ENCODE measurements at places on chromosomes 1 and 21. TPM values are rescaled to one million over a fixed set of nuclear protein-coding genes. Genes with fewer than 3 reads are reported as not detected.

DNA sequence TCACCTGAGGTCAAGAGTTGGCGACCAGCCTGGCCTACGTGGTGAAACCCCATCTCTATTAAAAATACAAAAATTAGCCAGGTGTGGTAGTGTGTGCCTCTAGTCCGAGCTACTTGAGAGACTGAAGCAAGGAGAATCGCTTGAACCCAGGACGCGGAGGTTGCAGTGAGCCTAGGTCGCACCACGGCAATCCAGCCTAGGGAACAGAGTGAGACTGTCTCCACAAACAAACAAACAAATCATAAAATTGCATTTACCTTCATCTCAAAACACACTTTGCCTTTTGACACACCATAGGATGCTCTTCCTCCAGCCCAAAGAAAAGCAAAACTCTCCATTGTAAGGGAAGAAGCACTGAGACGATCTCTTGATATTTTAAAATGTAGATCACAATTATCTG lies 4.3 kb downstream of the HNRNPU start:
- H3K4me1 ChIP-seq, result peaks cover 23% of the 10 kb centered on the region
- H3K27ac ChIP-seq, result no peak overlapping the region
- peak overlapping the region; percentile 98 for H3K4me3 ChIP-seq

DNA sequence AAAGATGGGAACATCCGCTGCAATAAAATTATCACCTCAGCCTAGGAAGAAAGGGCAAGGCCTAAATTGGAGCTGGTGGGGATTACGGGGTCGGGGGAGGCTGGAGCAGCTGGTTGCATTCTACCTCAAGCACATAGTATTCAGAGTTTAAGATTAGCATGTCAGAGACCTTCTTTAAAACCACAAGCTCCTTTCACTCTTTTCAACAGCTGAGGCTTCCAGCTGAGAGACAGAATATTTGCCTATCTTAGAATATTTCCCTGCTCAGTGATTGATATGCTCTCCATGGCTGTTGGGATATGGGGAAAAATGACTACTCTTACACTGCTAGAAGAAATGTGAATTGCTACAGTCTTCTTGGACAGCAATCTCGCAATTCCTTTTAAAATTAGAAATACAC lies 248.6 kb downstream of the TBX15 start:
- peaks cover 8% of the 10 kb centered on the region for H3K27me3 ChIP-seq
- H3K36me3 ChIP-seq, result no peaks in the 10 kb centered on the region
- H3K4me1 ChIP-seq, result no peaks in the 10 kb centered on the region
- no peak overlapping the region for H3K4me3 ChIP-seq
- no peak overlapping the region for H3K27ac ChIP-seq
- no peak for DNase-seq

DNA sequence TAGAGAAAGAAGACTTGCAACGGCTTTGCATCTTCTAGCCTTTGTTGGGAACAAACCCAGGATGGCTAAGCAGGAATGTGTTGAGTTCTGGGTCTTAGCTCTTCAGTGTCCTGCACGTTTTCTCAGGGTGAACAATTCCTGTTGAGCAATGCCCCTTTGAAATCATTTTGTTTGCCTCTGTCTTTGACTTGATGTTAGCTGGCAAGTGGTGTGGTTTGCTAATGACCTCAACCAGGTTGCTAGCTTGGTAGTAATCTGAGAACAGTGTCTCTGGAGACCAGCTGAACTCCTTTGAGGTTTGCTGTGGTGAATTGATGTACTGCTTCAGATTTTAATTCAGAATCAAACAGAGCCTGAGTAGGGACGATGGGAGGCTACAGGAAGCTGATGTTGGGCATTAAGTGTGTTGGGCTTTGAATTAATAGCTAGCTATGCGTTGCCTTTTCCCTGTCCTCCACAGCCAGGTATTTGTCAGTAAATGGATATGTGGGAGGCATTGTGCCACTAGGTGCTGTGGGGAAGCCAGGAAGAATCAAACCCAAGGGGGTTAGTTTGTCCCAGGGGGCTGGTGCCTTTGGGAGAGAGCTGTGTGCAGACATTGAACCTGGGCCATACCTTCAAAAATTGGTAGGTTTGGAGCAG lies 23.3 kb upstream of the SRSF10 start:
- H3K4me3 ChIP-seq, result no peak overlapping the region
- peaks cover 18% of the 10 kb centered on the region for H3K4me1 ChIP-seq
- no peaks in the 10 kb centered on the region for H3K27me3 ChIP-seq
- DNase-seq, result peak; percentile 88
- no peaks in the 10 kb centered on the region for H3K36me3 ChIP-seq
- H3K27ac ChIP-seq, result no peak overlapping the region

Gene EXTL1
- total RNA-seq, result 0.13 TPM

Gene RIPK4
- 30.1 TPM for total RNA-seq

GRCh38 chr1:208748387-208749165 lies 504.4 kb upstream of the PLXNA2 start:
- no peaks in the 10 kb centered on the region for H3K4me1 ChIP-seq
- H3K27me3 ChIP-seq, result peaks cover 15% of the 10 kb centered on the region
- H3K4me3 ChIP-seq, result no peak overlapping the region
- DNase-seq, result no peak
- H3K36me3 ChIP-seq, result no peaks in the 10 kb centered on the region

- no peaks in the 10 kb centered on the region for H3K4me1 ChIP-seq
- no peaks in the 10 kb centered on the region for H3K27me3 ChIP-seq
Measured at GRCh38 chr1:81760477-81761097, 40.1 kb upstream of the ADGRL2 start.

DNA sequence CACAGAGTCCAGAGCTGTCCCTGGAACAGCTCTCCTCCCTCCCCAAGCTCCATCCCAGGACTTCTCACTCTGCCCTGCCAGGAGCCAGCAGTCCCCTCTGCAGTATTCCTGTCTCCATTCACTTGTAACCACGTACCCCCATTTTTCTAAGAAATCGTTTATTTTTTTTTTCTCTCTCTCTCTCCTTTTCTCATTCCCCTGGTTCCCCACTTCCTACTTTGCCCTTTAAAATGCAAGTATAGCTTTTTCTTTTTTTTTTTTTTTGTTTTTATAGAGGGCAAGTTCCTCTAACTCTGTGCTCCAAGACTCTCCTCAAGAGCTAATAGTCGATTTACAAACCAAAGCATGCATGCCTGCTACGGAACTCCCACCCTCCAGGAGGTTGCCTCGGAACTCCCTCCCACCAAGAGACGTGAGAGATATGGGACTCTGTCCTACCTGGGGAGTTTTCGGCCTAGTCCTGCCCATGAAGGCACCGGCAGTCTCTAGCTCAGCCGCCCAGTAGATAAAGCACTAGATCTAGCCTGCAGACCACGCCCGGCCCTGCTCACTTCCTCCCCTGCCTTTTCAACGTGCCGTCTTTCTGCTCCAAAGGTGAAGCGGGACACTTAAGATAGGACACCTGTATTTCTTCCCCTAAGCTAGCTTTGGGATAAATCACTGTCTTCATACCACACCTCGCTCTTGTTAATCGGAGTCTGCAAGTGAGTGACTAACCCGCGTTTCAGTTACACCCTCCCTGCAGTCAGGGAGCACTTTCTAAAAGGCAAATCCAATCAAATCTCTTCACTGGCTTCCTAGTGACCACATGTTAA lies 27.7 kb downstream of the TNFRSF9 start:
- no peaks in the 10 kb centered on the region for H3K36me3 ChIP-seq
- no peaks in the 10 kb centered on the region for H3K27me3 ChIP-seq
- no peaks in the 10 kb centered on the region for H3K4me1 ChIP-seq
- H3K27ac ChIP-seq, result peak overlapping the region; percentile 33

DNA sequence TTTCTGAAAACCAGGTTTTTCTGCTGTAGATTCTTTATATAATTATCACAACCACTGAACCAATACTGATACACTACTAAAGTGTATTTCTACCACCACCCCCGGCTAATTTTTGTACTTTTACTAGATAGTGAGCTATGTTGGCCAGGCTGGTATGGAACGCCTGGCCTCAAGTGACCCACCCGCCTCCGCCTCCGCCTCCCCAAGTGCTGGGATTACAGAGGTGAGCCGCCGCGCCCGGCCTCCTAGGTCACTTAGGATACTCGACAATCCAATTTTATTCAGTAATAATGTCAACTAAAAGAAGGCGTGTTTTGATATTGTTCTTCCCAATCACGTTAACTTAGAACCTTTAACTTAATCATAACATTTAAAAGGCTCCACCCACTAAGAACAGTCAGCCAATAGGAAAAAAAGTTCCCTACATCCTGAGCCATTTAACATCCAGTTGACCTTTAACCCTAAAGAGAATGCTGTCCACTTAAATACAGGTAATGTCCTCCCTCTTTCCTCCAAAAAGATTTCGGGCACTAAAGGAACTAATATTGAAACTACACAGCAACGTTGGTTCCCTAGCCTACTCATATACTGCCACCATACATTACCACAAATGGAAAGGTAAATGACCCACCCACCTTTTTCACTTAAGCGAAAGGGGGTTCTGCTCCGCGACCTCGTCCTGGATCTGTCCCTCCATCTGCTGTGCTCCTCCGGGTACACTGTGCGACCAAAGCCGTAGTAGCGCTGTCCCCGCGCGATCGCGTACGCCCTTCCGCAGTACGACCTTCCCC lies 1.2 kb downstream of the RSRP1 start:
- peaks cover 13% of the 10 kb centered on the region for H3K4me1 ChIP-seq
- H3K27ac ChIP-seq, result peak overlapping the region; percentile 85
- H3K4me3 ChIP-seq, result peak overlapping the region; percentile 73
- DNase-seq, result no peak

DNA sequence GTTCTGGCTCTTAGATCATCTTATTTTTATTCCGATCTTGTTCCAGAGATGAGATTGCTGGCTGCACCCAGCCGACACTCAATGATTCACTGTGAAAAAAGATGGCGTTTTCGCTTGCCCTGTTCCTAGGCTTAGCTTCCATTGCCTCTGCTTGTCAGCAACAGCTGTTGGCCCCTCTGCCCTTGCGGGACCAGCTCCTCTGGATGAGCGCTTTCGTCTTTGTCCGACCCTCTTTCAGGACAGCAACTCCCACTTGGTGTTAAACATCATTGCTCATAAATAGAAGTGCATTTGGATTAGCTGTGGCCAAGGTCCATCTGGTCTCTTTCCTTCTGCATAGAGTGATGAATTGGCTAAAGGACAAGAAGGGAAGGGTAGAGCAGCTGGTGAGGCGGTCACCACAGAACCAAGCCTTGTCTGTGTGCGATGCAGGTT lies 43.5 kb upstream of the SCCPDH start:
- no peak overlapping the region for H3K4me3 ChIP-seq
- no peak overlapping the region for H3K27ac ChIP-seq
- no peaks in the 10 kb centered on the region for H3K36me3 ChIP-seq
- H3K27me3 ChIP-seq, result no peaks in the 10 kb centered on the region

DNA sequence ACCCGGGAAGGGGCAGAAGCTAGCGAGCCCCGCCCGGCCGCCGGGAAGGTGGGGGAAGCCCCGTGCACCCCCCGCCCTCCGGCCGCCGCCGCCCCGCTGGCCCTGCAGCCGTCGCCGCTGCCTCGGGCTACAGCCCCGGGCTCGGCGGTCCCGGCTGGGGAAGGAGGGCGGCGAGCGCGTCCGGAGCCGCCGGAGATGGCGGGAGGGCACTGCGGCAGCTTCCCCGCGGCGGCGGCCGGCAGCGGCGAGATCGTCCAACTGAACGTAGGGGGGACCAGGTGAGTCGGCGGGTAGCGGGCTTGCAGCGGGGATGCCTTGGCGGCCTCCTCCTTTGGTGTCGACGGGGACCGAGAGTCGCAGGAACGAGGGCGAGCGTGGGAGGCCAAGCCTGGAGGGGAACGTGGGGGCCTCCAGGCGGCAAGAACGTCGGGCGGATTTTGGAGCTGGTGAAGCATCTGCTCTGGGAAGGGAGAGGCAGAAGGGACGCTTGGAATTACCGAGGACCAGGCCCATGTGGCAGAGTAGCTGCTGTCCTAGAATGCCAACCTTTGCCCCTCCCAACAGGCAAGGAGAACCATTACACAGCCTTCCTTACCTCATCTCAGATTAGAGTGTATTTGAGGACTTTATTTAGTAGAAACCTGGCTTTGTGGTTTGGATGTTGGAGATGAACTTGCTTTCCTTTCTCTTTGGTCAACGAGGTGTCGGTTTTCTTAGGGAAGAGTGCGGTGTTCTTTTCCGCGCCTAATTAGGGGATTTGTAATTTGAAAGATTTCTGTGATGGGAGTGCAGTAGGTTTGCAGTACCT lies 591 bp downstream of the KCTD3 start:
- H3K27me3 ChIP-seq, result no peaks in the 10 kb centered on the region
- no peaks in the 10 kb centered on the region for H3K36me3 ChIP-seq
- peak; percentile 51 for DNase-seq
- peak overlapping the region; percentile 75 for H3K27ac ChIP-seq
- peaks cover 42% of the 10 kb centered on the region for H3K4me1 ChIP-seq
- peak overlapping the region; percentile 68 for H3K4me3 ChIP-seq

Gene UBXN10
- total RNA-seq, result 11.9 TPM

DNA sequence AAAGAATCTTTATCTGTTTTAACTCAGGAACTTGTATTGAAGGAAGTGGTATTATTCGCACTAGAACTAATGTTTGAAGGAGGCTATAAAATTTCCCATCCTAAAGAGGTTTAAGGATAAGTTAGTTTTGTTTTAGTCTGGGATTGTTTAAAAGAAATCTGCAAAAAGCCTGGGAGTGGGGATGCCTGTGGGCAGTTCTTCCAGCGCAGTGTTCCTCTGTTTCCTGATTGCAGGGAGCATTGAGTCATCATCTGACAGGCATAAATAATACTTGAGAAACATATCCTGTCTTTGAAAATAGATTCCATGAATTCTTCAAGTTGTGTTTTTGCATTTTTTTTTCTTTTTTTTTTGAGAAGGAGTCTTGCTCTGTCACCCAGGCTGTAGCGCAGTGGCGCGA lies 350.8 kb upstream of the PTBP2 start:
- peaks cover 6% of the 10 kb centered on the region for H3K4me1 ChIP-seq
- DNase-seq, result peak; percentile 45
- peak overlapping the region; percentile 40 for H3K27ac ChIP-seq
- no peak overlapping the region for H3K4me3 ChIP-seq
- no peaks in the 10 kb centered on the region for H3K36me3 ChIP-seq
- H3K27me3 ChIP-seq, result no peaks in the 10 kb centered on the region

GRCh38 chr1:32106663-32107275 lies 1.1 kb upstream of the KPNA6 start:
- H3K27me3 ChIP-seq, result no peaks in the 10 kb centered on the region
- H3K4me1 ChIP-seq, result peaks cover 12% of the 10 kb centered on the region
- no peak overlapping the region for H3K27ac ChIP-seq
- no peak overlapping the region for H3K4me3 ChIP-seq
- DNase-seq, result no peak

GRCh38 chr21:20737227-20737913 lies 260.8 kb upstream of the NCAM2 start:
- no peak for DNase-seq
- H3K27ac ChIP-seq, result no peak overlapping the region
- no peak overlapping the region for H3K4me3 ChIP-seq
- no peaks in the 10 kb centered on the region for H3K27me3 ChIP-seq
- no peaks in the 10 kb centered on the region for H3K4me1 ChIP-seq

Gene OR2T12
- total RNA-seq, result not detected

GRCh38 chr1:17880449-17880848 lies 125.3 kb downstream of the ACTL8 start:
- peaks cover 4% of the 10 kb centered on the region for H3K4me1 ChIP-seq
- no peak for DNase-seq
- no peak overlapping the region for H3K27ac ChIP-seq
- H3K36me3 ChIP-seq, result no peaks in the 10 kb centered on the region

GRCh38 chr1:109983380-109984189 lies 980 bp upstream of the AHCYL1 start:
- no peaks in the 10 kb centered on the region for H3K27me3 ChIP-seq
- no peak overlapping the region for H3K4me3 ChIP-seq
- peaks cover 20% of the 10 kb centered on the region for H3K36me3 ChIP-seq
- H3K27ac ChIP-seq, result peak overlapping the region; percentile 39

Gene NPL
- 3.0 TPM for total RNA-seq

Data from PC-9 (cell line).